ENCODE measurements at places on chromosomes 4 and X. TPM values are rescaled to one million over a fixed set of nuclear protein-coding genes. Genes with fewer than 3 reads are reported as not detected.

DNA sequence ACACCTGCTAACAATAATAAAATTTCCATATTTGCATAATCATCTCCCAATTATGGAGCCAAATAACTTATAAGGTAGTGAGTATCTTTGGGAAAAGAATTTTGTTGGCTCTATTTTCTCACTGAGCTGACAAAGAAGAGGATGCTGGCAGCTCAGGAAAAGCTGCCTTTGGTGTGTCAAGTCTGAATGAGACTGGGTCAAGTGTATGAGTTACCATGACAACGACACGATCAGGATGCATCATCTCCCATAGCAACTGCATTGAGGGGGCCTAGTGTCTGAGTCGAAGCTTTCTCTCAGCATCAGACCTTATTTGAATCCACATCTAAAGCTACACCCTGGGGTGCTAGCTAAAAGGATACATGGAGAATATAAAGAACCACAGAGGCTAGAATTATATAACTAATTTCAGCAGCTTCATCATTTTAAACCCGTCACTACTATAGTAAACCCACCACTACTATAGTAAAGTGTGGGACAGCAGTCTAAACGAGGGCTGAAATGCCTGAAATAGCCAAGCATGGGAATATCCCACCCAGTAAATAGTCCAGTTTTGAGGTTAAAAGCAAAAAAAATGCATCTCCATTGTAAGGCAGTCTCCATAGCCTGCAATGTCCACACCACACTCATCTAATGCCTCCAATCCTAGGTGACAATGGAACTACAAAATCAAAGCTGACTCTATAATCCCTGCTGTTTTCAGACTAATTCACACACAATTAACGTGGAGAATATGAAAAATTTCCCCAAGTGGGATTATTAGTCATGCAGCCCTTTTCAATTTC is 16.0 kb downstream of the GSPT2 start:
- DNase-seq, result no peak

DNA sequence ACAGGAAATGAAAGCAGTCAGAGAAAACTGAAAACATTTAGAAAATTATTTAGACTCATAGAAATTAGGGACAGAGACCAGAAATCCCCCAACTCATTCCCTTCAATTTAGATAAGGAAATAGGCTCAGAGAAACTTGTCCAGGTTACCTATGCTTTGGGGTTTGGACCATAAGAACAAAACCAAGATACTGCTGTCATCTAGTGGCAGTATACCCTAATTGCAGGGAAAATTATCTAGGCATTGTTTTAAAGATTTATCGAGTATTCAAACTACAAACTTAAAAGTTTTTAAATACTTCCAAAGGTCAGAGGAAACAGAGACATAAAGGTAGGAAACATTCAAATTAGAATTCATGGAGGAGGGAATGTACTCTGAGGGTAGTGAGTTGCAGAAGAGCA is 67.0 kb upstream of the KLHL13 start:
- DNase-seq, result no peak

DNA sequence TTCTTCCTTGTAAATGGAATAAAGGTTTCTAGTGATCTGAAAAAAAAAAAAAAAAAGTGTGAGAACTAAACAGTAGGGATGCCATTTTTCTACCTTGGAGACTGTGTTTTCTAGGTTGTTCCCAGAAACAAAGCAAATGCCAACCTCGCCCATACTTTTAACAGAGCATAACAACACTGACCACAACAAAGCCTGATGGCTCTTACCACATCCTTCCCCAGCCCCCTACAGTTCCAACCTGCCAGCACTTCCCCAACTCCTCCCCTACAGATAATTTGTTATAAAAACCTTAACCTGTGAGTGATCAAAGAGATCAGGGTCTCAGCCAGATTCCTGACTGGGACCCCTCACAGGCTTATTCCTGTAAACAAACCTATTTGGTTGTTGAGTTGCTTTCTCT is 940.0 kb downstream of the SH3BGRL start:
- DNase-seq, result no peak

GRCh38 chr4:154511981-154512380 is 20.4 kb upstream of the DCHS2 start:
- DNase-seq, result no peak

Gene GUCY1A1
- 157 TPM for polyA plus RNA-seq

Gene ZMAT1
- polyA plus RNA-seq, result 31.8 TPM

DNA sequence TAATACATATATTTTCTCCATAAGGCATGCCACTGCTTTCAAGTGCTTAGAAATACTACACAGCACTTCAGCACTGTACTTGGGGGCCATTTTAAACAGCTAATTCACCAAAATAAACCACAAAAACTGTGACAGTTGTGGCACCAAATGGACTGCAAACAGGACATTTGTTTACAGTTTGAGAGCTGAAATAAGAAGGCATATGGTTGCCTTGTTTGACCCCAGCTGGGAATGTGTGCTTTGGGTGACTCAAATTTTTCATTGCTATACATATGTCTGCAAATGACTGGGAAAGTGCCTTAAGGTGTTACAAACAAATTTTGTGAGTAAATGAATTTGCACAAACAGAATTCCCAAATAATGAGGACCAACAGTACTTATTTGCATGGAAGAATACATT is 124.2 kb downstream of the BANK1 start:
- no peak for DNase-seq

- DNase-seq, result no peak
Measured at GRCh38 chrX:101385795-101386541, at the start of gene BTK. Gene BTK, minus strand, starts transcription at chrX:101386191. Its CDS starts 10,907 bp downstream, at chrX:101375284.

- DNase-seq, result no peak
Measured at GRCh38 chr4:87835743-87836142, 3.0 kb downstream of the MEPE start.

Gene SH3BP2
- 48.1 TPM for polyA plus RNA-seq

Gene PASD1
- polyA plus RNA-seq, result 0.16 TPM

- peak; percentile 55 for DNase-seq
Measured at GRCh38 chr4:104591510-104591911, 96.8 kb upstream of the CXXC4 start.

DNA sequence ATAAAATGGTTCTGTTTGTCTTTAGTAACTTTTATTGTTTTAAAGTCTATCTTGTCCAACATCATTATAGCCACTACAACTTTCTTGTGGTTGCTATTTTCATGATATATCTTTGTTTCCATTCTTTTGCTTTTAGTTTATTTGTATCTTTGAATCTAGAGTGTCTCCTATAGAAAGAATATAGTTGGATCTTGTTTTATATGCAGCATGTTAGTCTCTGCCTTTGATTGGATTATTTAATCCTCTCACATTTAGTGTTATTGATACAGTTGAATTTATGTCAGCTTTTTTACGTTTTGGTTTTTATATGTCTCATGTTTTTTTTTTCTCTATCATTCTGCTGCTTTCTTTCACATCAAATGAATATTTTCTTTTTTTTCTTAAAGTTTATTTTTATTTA is 98.1 kb downstream of the VSIG4 start:
- DNase-seq, result no peak

GRCh38 chr4:55356991-55357461 is 11.0 kb downstream of the SRD5A3 start:
- DNase-seq, result no peak

Gene CNKSR2
- 12.9 TPM for polyA plus RNA-seq

Data from right lung (tissue), 10 donors.